ENCODE measurements at places on chromosomes 11 and 22. TPM values are rescaled to one million over a fixed set of nuclear protein-coding genes. Genes with fewer than 3 reads are reported as not detected.

- DNase-seq: no peak
Measured at GRCh38 chr11:20530942-20531703, 68.3 kb upstream of the SLC6A5 start.

The POU2AF3 gene
- not detected for total RNA-seq

- peak; percentile 83 for DNase-seq
Measured at GRCh38 chr11:697811-698311, 2.2 kb downstream of the TMEM80 start.

DNA sequence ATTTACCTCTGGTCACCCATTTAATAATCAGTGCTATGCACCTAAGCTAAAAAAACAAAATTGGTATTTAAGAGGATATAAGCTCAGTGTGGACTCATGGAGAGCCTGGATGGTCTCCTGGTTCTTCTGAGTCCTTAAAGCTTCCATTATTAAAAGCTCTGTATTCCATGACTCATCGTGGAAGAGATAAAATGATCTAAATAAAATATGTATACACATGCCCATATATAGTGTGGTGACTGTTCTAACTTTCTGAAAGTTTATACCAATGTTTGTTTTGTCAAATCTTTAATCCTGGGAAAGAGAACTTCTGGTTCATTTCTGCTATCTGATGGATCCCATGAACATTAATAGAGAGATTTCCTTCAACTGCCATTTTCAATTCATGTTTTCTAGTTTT lies 375.9 kb downstream of the GUCY1A2 start:
- DNase-seq: peak; percentile 14

DNA sequence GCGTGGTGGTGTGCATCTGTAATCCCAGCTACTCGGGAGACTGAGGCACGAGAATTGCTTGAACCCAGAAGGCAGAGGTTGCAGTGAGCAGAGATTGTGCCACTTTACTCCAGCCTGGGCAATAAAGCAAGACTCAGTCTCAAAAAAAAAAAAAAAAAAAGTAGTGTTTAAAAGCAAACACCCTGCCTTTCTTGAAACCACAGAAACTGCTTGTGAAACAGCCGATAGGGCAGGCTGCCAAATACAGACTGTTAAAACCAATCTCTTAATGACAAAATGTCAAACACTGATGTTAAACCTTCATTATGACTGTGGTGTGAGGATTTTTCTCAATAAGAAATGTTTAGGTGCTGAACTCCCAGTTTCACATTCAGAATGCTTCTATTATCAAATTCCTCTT lies 27.3 kb downstream of the MARK2 start:
- DNase-seq: no peak

The TPH1 gene
- 0.15 TPM for total RNA-seq

GRCh38 chr11:66278363-66279091 lies 552 bp downstream of the CNIH2 start:
- DNase-seq: no peak

The ELP4 gene
- 27.8 TPM for total RNA-seq

DNA sequence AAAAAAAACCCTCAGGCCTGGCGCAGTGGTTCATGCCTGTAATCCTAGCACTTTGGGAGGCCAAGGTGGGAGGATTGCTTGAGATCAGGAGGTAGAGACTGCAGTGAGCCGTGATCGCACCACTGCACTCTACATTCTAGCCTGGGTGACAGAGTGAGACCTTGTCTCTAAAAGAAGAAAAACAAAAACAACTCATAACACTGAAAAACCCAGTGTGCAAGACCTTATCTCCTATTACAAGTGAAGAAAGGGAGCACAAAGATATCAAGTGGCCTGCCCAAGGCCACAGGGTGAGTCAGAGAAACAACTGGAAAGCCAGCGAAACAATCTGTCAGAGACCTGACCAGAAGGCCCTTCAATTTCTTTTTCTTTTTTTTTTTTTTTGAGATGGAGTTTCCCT lies 2.5 kb downstream of the TXN2 start:
- no peak for DNase-seq

The OR4C11 gene
- not detected for total RNA-seq

Data from MG63 (cell line).